ENCODE measurements at places on chromosomes 3 and 15.

DNA sequence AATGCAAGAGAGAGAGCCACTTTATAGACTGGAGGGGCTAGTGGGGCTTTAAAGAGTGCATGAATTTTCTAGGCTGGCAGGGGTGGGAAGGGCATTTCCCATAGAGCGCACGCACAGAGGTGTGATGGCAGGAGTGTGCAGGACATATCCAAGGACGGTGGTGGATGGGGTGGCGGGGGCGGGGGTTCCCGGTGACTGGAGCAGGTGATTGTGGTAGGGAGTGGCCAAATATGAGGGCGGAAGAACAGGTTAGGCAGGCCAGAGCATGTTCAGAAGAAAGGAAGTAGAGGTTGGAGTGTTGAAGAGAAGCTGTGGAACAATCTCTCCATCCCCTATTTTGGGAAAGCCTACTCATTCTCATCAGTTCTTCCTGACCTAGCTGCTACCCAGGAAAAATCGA lies 18.1 kb downstream of the FAM81A start:
- DNase-seq = no peak

DNA sequence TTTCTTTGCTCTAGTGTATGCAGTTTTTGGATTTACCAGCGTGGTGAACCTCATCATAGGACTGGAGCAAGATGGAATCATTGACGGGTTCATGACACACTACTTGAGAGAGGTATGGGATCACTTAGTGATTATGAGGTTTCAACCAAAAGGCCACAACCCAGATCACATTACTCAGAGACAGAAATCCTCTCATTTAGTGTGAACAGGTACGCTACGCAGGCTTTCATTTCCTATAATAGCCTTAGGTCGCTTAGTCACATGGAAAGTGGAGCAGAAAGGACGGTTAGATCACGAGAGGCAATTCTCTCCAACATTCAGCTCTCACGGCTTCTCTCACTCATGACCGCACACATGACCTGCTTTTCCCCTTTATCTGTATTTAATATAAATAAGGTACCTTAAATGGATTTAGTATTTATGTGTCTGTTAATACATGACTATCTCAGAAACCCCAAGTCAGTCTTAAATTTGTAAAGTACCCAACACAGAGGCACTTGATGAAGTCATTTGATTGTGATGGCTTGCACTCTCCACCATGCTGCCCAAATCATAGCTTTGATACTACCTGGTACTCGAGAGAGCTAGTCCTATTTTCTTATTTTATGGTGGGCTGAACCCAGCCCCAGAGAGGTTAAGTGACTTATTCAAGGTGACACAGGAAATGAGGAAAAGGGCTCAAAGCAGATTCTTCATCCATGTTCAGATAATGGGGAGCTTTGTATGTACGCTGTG lies 8.6 kb downstream of the TM6SF1 start:
- DNase-seq = no peak

GRCh38 chr3:171790898-171791691 lies 19.2 kb downstream of the PLD1 start:
- no peak for DNase-seq

- no peak for DNase-seq
Measured at GRCh38 chr3:119716998-119717397, 14.2 kb downstream of the CFAP91 start.

GRCh38 chr15:83747050-83747717 lies 93.3 kb downstream of the ADAMTSL3 start:
- DNase-seq = no peak

DNA sequence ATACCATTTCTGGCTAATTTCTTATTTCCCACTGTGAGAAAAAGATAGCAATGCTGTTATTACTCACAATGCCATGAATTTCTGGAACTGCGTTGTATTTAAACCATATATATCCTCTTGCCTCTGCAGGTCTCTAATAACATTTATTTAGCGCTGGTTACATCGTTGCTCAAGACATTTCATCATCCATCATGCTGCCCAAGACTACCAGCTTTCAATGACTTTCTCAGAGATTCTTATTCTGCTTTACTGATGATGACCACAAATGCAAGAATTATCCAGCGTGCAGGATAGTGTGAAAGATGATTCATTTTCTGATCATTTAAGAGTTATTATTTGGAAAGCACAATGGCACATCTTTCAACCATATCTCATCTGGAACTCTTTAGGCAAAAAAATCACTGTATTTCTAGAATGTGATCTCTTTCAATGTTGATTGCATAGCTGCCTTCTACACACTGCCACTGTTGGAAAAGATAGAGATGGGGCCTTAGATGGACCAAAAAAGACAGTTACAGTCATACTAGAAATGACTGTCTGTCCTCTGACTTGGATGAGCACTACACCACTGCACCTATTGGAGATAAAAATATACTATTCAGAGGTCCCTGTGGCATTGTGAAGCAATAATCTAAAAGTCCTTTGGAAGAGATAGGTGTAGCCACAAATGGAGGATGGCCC lies 716.1 kb downstream of the NSUN3 start:
- DNase-seq = no peak

GRCh38 chr3:155791190-155791589 lies 14.9 kb downstream of the C3orf33 start:
- no peak for DNase-seq

DNA sequence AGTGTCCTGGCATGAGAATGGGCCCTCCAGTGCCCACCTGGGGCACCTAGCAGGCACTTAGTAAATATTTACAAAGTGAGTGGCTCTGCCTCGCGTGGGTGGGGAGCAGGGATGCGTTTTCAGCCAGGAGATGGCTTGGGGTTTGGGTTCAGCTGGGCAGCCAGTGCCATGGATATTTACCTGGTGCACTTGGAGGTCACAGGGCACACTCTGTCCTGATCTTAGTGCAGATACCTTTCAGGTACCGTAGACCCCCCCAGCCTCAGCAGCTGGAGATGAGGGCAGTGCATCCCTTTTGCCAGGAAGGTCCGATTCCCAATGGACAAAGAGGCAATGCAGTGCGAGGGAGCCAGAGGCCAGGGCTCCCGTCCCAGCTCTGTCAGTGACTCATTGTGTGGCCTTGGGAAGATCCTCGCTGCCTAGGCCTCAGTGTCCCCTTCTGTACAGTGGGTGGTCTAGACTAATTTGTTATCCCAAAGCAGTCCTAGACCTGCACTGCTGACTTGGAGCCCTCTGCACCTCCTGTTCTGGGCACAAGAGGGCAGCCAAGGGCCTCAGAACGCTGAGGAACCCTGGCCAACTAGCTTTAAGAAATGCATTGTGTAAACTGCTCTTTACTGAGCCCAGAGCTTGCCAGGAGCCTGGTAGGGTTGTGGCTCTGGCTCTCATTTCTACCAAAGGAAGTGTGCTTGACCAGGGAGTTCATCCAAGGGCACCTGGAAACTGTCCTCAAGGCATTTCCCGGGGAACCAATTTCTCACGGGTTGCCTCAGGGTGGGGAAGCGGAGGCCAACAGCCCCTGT lies 16.0 kb downstream of the HDAC11 start:
- DNase-seq = peak; percentile 80

DNA sequence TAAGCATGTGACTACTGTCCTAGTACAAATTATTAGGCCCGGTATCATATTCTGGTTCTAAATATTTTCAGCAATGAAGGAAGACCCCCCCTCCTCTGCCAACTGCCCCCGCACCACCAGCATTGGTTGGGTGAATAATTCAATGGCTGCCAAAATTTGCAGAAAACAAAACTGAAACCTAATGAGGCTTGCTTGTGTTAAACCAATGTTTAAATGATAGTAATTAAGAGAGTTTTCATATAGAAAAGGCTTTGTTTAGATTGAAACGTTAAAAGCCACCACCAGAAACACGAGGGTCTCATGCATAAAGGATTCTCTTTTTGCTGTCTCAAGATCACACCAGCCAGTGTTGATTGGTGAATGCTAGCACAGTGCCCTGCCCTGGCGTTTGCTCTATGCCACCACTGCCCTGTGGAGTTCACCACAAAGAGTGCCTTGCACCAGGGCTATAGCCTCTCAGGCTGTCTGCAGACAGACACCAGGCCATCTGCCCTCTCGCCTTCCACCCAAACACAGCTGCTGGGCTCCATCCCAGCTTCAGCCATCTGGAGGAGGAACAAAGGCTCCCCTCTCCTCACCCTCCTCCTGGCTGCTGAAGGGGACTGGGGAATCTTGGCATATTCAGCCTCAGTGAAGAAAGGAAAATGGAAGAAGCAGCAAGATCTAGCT lies 200.3 kb upstream of the PFN2 start:
- DNase-seq = no peak

- no peak for DNase-seq
Measured at GRCh38 chr15:101210466-101210865, 41.4 kb downstream of the CHSY1 start.

- DNase-seq = no peak
Measured at GRCh38 chr3:59731943-59732342, 682.1 kb upstream of the CFAP20DC start.

- no peak for DNase-seq
Measured at GRCh38 chr3:30524357-30525040, 81.9 kb upstream of the TGFBR2 start.

DNA sequence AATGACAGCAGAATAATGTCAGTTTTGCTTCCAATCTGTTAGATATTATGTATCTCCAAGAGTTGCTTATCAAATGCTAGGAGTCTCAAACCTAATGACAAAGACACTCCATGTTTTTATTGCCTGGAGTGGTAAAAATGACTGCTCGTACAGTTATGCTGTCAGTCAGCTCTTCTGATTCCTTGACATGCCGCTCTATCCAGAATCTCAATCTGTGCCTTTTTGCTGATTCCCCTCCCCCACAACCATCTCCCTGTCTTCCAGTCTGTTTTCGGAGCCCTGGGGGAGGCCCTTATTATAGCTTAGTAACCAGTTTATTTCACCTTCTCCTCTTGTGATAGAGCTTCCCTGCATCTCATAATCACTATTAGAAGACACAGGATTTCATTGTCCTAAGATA lies 2.6 kb downstream of the MKRN2 start:
- DNase-seq = no peak

GRCh38 chr3:29764603-29765254 lies 483.9 kb downstream of the RBMS3 start:
- peak; percentile 69 for DNase-seq

DNA sequence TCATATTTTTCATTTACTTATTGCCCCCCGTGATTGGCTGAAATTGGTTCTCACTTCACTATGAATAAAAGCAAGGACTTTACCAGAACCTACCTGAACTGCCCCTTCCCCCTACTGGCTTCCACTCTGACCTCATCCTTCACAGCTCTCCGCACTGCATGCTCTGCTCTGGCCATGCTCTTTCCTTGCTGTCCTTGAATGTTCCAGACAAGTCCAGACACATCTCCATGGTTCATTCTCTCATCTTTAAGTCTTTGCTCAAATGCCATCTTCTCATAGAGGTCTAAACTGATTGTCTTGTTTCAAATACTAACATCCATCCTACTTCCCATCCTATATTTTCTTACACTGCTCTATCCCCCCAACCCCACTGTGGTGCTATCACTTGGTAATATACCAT lies 129.4 kb downstream of the CHST2 start:
- DNase-seq = no peak

DNA sequence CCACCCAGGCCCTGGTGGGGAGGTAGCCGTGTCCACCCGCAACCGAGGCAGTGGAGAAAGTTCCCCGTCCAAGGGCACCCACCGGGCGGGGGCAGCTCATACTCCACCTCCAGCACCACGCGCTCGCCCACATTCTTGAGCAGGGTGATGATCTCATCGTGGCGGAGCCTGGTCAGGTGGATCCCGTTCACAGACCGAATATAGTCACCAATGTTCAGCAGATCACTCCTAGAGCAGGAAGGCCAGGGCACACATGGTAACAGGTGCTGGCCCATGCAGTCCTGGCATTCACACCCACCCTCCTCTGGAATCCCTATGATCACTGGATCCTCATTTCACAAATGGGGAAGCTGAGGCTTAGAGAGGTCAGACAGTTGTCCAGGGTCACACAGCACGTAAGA lies 15.8 kb downstream of the GRIP2 start:
- no peak for DNase-seq

- DNase-seq = no peak
Measured at GRCh38 chr3:67017211-67017610, 19.1 kb downstream of the KBTBD8 start.

DNA sequence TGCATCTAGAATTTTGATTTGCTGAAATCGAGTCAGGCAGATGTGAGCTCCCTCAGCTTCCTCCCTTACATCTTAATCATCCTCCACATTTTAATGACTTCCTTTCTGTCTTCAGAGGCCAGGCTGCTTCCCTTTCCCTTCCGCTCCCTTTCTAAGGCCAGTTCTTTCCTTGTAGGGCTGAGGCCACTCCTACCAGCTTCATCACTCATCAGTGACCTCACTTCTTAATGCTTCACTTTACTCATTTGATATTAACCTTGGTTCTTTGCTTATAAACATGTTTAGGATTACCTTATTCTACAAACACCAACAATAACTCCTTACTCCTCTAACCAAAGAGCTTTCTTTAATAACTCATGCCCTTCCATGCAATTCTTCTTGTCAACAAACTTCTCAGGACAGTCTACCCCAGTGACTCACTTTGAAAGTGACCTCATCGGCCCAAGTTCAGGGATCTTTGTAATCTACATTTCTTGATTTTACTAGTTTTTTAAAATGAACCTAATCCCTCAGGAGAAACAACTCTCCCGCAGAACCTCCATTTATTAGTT lies 23.9 kb downstream of the ILDR1 start:
- DNase-seq = no peak

DNA sequence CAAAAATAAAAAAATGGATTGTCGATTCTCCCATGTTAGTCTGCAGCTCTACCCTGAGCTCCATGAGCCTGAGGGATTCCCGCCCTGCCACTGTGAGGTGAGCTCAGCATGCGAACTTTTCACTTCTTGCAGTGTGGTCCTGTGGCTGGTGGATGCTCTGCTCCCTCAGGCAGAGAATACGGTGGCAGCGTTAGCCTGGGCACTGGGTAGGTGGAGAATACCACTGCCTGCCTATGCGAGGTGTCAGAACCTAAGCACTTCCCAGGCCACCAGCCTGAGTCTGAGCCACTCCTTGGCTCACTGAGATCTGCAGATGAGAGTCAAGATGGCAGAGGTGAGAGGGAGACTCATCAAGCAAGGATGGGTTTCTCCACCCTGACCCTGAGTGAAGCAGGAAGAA lies 70.1 kb downstream of the ITGB5 start:
- no peak for DNase-seq

GRCh38 chr15:99108993-99109392 lies 4.1 kb downstream of the SYNM start:
- no peak for DNase-seq

- peak; percentile 89 for DNase-seq
Measured at GRCh38 chr3:148943506-148944205, 47.7 kb upstream of the GYG1 start.

- DNase-seq = no peak
Measured at GRCh38 chr3:33426630-33427317, 13.4 kb downstream of the UBP1 start.
